ENCODE measurements at places on chromosomes 16 and 17.

DNA sequence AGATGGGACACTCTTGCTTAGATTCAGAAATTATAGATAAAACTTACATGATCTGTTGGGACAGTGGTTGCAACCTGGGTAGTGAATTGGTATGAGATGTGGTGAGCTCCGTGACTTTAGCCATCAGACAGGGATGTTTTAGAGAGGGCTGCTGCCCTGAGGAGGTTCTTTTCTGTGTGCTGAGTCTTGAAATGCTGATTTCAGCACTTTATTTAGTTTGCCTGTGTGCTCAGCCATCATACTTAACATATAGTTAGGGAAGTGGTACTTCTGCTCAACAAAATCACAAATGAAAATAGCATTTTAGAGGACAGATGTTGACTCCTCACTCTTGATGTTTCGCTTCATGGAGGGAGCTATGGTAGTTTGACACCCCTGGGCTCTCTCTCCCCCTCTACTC is 95.9 kb upstream of the CDH13 start:
- no peak for DNase-seq

- DNase-seq: peak; percentile 2
Measured at GRCh38 chr16:77937473-77938149, 84.7 kb upstream of the CLEC3A start.

DNA sequence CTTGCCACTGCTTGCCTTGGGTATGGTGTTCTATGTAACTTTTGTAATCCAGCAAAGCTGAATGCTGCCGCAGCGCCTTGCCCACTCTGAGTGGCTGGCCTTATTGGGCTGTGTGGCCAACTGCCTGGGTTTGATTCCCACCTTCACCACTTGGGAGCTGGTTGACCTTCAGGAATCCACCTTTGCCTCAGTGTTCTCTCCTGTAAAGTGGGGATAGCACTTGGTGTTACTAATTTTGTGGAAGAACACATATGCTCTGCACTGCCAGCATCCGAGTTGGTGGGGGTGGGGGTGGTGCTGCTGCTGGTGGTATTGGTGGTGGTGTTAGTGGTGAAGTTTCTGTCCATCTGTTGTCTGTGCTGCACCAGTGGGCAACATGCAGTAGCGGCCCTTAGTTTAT is 32.8 kb downstream of the AKAP1 start:
- DNase-seq: no peak

DNA sequence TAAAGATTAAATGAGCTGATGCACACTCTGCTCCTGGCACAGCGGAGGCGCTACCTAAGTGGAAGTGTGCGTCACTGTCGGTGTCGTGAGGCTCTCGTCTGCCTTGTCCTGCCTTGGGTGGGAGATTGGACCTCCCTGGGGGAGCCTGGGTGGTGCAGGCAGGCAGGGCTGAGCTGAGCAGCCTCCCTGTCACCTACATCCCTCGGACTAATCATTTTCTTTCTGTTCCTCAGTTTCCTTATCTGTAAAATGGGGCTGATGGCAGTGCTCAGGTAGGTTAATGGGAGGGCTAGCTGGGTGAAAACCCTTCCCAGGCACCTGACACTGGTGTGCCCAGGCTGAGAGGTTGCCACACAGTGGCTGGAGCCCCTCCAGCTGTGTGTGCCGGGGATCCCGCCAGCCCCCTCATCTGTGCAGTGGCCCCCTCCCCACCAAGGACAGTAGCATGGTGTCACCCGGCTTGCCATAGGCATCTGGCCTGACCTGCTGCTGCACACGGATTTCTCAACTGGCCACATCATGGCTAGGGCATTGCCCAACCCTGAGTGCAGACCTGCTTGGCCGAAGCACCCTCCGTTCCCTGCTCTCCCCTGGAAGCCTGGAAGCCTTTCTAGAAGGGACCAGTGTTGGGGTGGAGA is 4.3 kb downstream of the ADCY7 start:
- DNase-seq: no peak

DNA sequence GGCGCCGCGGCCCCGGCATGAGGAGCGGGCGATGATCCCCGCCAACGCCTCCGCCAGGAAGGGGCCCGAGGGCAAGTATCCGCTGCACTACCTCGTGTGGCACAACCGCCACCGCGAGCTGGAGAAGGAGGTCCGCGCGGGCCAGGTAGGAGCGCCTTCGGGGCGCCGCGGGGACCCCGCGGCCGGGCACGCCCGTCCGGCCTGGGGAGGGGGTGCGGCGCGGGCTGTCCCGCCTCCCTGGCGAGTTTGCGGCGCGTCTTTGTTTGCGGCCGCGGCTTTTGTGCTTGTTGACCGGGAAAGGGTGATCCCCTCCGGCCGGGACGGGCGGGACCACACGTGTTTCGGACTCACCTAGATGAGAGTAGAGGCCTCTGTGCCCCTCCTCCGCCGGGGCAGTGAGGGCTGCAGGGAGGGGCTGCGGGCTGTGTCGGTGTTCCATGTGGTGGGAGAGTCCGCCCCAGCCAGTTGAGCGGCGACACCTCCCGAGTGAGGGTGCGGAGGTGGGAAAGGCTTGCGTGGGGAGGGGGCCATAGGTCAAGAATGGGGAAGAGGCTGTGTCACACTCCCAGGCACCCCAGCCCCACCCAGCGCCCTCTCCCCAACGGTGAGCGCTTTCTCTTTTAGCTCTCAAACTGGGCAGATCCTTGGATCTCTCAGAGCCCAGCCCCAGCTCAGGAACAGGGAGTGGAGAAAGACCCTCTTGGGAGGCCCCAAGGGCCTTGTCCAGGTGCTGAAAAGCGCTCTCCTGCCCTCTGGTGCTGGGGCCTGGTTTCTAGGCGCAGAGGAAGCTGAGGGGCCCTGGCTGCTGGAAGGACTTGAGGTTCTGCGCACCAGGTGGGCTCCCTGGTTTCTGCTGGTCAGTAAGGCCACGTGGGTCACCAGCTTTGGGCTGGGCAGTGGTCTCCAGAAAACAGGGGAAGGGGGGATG is 923 bp downstream of the ANKRD13B start:
- peak; percentile 47 for DNase-seq

DNA sequence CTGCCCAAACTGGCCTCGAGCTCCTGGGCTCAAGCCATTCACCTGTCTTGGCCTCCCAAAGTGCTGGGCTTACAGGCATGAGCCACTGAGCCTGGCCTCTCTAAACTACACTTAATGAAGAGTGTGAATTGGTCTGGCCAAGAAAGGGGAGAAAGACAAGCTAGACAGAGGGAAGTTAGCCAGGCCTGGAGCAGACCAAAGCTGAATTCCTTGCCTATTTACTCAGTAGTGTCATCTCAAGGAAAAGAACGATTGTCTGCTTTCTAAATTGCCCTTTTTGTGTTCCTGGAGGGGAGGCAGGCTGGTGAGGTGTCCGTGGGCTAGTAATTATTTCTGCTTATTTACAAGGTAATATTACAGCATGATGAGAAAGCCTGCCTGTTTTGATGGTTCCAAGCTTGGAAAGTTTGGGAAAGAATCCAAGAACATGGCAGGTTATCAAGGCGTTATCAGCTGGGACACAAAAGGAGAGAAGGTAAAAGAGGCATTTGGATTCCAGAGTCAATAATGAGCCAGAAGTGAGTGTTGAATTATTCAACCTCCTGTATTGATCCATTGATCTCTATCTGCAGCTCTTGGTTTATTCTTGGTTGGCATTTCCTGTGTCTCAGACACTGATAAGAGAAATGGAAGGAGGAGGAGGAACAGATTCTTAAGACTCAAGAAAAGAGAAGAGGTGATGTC is 6.3 kb upstream of the CBFB start:
- DNase-seq: no peak

DNA sequence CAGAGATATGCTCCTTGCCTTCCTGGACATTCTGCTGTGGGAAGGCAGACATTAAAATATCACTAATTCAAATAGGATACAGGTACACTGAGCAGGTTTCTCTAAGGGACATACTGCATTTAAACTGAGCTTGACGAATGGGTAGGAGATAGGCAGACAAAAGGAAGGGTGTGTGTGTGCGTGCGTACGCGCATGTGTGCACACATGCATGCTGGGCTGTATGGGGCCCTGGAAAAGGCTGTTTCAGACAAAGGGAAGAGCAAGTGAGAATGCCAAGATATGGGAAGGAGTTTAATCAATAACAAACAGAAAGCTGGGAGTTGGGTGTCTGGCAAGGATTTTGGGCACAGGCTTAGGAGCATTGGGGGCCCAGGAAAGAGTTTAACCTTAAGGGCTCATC is 196.2 kb downstream of the PRKCA start:
- DNase-seq: no peak

- DNase-seq: no peak
Measured at GRCh38 chr16:51755577-51756355, 604.7 kb upstream of the SALL1 start.

DNA sequence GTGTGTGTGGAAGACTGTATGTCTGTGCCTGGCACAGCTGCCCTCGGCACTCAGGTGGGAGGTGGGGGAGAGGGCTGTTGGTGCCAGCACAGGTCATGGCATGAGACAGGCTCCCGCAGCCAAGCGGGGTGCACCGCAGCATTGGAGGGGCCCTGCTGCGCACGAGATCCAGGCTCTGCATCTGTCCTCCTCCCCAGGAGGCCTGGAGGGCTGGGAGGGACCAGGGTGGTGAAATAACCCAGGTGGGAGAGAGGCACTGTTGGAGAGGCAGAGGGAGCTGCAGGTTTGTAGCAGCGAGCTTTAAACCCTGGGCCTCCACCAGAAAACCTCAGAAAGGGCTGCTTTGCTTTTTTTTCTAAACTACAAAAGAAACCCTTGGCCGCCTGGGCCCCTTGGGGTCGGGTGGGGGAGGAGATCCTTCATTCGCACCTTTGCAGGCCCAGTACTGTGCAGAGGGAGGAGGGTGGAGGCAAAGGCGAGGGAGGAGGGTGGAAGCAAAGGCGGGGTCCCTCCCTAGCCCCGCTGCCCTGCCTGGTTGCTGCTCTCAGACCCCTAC is 241.7 kb downstream of the SEC14L1 start:
- peak; percentile 10 for DNase-seq

DNA sequence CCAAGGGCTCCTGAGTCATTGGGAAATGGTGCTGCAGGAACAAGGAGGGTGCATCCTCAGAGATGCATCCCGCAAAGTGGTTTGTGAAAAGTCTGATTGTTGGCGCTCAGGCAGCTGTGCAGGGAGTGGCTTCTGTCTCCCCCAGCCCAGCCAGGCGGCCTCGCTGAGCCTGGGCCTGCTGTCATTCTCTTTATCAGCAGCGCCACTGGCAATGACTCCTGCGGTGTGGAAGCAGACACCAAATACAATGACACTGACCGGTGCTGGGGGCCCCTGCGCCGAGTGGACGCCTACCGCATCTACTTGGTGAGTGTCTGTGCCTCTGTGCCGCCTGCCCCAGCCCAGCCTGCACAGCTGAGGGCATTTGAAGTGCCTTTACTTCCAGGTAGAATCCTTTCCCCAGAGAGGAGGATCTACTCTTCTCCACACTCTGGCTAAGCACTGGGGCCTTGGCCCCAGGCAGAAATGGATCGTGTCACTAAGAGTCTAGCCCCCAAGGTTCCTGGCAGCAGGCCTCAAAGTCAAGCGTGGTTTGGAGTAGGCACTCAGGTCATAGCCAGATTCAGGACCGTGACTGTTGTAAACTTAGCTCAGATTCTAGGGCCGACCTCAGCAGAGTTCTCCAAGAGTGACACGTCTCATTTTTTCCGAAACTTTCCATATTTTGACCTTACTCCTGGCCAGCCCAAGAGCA is 19.3 kb upstream of the NAT9 start:
- peak; percentile 24 for DNase-seq
